Activated T-helper 1 cell treated with anti-CD3 and anti-CD28 coated beads, Interleukin-2, amount 50 U/mL, for 16 hours (primary cell): ENCODE measurements at places on chromosomes 3 and 15.

DNA sequence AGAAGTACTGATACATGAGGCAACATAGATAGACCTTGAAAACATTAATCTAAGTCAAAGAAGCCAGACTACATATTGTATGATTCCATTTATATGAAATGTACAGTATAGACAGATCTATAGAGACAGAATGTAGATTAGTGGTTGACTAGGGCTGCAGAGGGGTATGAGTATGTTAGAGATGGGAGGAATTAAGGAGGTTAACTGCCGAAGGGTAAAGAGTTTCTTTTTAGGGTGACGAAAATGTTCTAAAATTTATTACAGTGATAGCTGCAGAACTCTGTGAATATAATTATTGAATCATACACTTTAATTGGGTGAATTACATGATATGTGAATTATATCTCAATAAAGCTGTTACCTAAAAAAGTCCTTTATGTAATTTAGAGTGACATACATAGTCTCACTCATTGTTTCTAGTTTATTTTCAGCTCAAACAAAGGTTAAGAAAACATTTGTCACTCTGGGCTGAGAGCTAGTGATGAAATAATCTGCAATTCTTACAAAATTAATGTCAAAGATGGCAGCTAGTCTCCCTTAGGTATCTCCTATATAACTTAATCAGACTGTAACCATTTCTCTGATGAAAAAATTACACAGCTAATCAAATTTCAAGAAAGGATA, 61.4 kb downstream of the DENND4A start:
- DNase-seq: no peak

DNA sequence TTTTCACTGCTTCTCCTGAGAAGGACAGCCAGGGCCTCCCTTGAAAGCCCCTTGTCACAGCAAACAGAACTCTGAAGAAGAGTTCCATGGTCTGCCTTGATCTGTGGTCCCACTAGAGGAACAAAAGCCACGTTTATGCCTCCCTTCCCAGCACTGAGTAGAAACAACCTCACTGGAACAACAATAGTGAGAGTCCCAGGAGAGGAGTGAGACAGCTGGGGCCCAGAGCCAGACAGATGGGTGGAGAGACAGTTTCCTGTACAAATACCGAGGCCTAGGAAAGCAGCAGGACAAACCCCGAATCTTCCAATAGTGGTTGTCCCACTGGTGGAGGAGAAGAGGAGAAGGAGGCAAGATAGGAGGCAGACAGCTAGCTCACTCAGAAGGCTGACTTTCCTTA, 106.1 kb downstream of the WDR76 start:
- no peak for DNase-seq

DNA sequence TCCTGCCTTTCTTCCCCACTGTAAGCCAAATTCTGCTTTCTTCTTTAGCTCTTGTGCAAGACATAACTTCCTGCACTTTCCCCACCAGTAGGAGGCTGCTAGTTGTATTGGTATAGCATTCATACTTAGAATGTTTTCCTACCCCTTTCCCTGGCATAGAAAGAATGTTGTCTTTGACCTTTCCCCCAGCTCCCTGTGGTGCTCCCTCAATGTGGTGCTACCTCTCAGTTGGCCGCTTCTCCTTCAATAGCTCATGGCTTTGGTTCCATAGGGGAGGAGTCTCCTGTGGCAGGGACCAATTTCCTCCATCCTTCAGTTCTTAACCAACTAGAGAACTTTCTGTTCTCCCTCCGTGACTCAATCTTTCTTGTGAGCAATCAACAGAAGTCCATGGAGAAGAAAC, 67.5 kb upstream of the AKAP13 start:
- no peak for DNase-seq

GRCh38 chr15:57440167-57440566, 63.9 kb downstream of the CGNL1 start:
- no peak for DNase-seq

DNA sequence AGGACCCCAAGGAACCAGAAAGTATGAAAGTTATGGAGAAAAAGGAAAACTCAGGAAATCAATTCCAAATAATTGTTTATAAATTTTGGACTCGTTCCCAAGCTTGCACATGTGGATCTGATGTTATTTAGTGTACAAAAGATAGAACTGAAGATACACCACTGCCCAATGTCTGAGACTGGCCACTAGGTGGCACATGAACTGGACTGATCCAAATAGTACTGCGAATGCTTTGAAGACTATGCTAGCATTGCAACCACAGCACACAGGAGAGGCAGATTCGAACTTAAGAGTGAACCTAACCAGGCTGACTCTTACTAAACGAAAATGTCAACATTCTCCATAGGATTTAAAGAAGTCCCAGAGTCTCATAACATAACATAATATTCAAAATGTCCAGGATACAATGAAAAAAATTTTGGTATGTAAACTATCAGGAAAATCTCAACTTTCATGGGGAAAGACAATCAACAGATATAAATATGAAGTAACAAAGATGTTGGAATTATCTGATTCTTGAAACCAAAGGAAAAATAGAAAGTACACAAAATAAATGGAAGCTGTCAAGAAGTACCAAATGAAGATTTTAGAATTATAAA, 596.7 kb downstream of the FGF12 start:
- DNase-seq: no peak

GRCh38 chr3:169232863-169233262, 430.6 kb downstream of the MECOM start:
- DNase-seq: no peak

DNA sequence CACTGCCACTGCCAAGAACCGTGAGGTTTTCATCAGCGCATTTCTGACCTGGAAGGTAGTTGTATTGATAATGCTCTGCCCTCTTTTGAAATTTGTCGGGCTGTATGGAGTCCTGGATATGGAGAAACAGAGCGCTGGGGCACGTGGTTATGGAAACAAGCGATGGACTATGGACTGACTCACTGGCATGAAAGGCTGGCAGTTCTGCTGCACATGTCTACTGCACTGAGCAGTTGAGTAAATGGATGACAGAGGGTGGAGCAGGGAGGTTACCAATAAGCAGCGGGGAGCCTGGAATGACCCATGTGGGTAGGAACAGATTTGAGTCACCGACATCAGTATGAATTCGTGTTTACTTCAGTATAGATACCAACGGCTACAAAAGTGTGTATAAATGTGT, 429.5 kb downstream of the OCA2 start:
- DNase-seq: no peak

- no peak for DNase-seq
Observed at GRCh38 chr3:187265461-187265955, 26.0 kb downstream of the MASP1 start.

DNA sequence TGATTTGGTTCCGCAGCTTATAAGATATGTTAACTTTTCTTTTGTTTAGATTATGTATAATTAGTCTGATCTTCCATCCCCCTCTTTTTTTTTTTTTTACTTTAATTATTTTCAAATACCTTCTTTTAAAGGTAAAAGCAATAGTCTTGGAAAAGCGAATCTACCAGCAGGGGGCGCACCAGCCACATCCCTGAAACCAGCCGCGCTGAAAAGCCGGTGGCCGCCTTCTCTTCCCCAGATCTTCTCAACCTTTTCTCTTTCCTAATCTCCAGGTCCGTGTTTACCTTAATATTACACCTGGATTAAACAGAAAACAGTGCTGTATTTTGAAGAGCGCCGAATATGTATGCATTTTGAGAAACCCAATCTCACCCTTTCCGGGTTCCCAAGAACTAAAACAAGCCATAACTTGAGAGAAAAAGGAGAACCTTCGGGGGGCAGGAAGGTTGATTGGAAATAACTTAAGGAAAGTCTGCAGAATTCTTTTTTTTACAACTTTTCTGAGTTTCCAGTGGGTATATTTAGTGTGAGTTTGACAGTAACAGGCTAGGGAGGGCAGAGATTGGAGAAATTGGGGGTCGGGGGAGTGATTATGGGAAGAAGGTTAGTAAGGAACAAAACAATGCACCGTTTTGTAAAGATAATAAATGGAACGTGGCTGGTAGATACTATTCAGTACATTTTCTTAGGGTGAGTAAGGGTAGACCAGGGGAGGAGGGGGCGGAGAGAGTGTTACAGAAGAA, 2.0 kb upstream of the SOX2 start:
- no peak for DNase-seq

DNA sequence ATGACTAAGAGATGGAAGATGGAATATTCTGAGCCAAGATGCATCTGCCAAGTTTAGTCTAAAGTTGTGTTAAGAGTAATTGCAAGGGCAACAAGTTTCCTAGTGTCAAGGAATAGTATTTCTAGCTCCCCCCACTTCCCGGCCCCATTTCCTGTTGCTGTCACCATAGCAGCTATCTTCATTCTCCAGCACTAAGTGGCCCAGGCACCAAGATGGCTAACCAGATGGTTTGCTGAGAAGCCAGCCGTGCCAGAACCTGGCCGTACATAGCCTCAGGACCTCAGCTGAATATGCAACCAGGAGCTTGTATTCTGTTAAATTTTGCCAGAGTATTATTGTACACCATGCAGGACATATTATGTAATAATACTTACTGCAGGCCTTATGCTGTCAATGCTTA, 108.8 kb upstream of the UMPS start:
- DNase-seq: no peak

DNA sequence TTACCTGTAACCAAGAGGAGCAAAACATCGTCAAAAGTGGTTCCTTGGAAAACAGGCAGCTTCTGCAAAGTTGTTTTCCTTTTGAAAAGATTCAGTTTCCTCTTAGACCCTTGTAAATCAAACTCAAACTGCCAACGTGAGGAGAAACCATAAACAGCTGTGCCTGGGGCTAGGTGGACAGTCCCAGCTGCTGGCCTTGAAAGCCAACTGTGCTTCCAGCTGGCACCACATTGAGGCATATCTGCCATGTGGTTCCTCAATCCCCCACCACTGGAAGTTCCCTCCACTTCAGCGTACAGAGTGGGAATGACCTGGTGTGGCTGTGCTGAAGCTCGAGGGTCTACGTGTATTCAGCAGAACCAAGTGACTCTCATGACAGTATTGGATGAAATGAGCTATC, 40.9 kb downstream of the HRH1 start:
- DNase-seq: no peak

GRCh38 chr3:10206166-10206511, 41.4 kb downstream of the IRAK2 start:
- DNase-seq: no peak

GRCh38 chr15:27826902-27827714, 272.0 kb downstream of the OCA2 start:
- no peak for DNase-seq

- no peak for DNase-seq
Observed at GRCh38 chr3:171181907-171182690, 155.6 kb upstream of the SLC2A2 start.

DNA sequence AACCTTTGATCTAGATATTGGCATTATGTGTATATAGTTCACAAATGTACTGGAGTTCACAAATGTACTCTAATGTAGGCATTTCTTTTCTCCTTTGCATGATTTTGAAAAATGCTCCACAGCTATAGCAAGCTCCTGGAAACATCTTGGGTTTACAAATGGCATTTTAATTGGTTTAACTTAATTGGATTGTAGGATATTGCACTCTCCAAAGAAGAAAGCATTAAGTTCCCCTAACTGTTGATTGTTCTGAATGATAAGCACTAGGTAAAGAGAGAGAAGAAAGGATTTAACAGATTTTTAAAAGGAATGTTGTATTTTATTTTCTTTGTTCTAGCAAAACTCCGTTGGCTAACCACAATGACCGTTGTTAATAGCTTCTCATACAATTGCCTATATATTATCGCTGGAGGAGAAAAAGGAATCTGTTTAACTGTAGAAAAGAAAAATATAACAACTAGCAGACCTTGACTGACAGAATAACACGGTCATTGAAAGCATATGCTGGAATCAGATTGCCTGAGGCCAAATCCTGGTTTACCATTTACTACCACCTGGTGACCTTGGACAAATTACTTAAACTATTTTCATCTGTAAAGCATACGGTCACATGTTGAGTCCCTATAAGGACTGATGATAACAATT, 170.8 kb downstream of the PEX5L start:
- no peak for DNase-seq

GRCh38 chr15:62119227-62119864, 45.7 kb downstream of the C2CD4B start:
- DNase-seq: no peak

GRCh38 chr3:135966271-135966961, 888 bp downstream of the PPP2R3A start:
- no peak for DNase-seq

GRCh38 chr3:191329654-191330529, at the start of gene UTS2B:
UTS2B (minus strand) TSS chr3:191330526; CDS start chr3:191282189, 48,337 bp downstream.
- DNase-seq: no peak

GRCh38 chr3:154588831-154589230, 158.8 kb upstream of the GPR149 start:
- no peak for DNase-seq

DNA sequence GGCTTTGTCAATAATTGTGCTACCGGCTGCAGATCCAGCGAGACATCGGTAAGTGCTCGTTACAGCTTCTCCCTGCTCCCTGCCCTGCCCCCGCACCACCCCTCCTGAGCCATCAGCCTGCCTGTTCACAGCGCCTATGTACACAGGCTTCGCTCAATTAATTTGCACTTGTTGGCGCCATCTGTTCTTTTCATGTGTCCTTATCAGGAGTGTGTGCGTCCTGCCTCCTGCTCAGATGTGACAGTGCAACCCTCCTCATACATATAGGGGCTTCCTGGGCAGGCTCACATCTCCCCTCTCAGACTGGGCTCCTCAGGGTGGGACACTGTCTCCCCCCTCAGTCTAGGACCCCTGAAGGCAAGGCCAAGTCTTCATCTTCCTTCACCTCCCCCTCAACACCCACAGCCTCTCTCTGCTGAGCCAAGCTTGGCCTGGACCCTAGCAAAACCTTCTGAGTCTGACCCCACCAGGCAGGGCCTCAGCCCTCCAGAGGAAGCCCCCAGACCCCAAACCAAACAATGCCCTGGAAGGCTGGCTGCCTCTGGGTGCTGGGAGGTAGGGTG, 54.9 kb downstream of the CYP11A1 start:
- DNase-seq: no peak

DNA sequence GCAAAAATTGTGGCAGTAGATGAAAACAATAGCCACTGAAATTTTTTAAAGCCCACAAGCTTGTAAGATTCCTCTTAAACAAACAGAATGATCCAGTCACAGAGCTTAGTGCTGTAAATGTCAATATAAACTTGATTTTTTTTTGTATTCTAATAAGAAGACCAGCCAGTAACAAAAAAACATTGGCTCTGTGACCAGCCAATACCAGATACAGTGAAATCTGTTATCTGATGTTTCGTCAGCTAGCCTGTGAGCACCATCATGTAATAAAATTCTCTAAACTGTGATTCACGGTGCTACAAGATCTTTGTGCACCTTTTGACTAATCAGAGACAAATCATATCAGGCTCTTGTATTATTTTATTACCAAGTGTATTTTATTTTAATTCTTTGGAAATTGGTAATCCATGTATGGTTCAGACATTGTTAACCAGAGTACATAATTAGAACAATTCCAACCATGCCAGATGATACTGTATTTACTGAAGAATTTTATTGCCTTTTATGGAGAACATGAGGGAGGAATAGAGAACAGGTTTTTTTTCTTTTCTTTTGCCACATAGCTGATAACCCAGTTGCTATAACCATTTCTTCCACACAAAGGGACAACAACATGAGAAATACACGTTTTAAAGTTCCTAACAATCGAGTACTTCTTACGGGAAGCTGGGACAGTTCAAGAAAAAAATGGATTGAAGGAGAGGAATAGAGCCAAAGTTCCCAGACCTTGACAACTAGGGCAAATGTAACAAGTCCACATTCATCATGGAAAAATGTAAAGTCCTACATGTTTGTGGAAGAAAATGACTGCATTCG, 71.9 kb downstream of the FILIP1L start:
- no peak for DNase-seq
